Muscle of arm (tissue), 14 donors: ENCODE measurements at places on chromosomes 1 and 21.

DNA sequence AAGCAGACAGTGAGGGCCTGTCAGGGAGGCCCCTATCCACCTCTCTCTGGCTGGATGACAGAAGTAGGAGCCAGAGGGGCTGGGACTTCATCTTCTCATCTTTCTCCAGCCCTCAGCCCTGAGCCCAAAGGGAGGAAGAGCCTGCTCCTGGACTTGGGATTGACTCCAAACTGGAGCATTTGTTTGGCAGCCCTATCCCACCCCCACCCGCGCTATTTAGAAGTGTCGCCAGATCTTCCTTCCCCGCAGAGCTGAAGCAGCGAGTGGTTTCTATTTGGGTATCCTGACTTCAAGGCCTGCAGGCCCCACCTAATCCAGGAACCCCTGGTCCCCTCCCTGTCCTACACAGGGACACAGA is 9.6 kb downstream of the NES start:
- peak; percentile 94 for DNase-seq

DNA sequence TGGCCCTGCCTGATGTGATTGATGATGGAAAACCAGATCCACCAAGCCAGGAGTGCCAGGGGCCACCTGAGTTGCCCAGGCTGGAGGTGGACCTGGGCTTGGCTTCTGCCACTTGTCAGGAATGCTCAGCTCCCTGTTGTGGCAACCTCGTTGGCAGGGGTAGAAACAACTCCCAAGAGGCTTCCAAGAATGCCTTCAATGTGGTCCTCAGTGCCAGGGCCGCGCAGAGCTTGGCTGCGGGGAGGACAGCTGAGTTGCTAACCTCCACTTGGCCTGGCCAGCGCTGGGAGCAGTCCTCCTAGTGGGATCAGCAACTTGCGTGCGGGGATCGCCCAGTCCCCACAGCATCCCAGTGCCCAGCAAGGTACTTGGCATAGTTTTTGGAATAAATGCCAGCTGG is 9.0 kb downstream of the MYOM3 start:
- DNase-seq: peak; percentile 31

- DNase-seq: no peak
Observed at GRCh38 chr1:47679301-47679791, 241.5 kb downstream of the FOXD2 start.

DNA sequence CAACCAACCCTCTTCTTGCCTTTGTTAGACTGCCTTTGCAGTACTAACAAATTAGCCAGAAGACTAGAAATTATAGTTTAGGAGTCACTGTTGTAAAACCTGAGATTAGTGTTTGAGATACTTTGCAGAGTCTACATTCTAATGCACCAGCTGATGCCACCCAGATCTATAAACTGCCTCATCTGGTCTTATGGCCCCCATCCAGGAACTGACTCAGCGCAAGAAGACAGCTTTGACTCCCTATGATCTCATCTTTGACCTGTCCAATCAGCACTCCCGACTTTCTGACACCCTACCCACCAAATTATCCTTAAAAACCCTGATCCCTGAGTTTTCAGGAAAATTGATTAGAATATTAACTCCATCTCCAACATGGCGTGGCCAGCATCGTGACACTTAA is 334.6 kb downstream of the RGS7 start:
- DNase-seq: no peak

DNA sequence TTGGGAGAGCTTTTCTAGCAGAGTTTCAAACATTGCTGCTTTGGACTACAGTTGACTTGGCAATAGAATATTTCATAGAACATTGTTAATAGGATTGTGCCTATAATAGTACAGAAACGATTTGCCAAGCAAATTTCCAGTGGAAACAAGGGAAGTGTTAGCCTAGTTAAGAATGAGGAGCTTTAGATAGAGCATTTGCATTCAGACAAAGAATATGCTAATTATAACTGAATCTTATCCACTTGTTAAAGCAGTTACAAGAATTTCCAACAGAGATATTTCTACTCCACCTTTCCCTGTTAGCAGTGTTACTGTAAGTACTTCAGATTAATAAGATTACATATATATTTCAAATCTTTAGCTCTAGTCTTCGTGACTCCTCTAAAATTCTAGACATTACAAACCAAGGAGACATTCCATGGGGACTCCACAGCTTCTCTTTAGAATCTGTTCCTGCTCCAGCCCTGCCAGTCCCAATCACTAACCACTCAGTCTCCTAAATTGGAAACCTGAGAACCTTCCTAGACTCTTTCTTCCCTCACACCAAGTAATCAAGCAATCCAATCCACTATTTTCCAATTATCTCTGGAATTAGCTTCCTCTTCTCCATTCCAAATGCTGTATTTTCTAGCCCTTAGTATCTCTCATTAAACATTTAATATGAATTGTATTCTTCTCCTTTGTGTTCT is 141.8 kb upstream of the PBX1 start:
- DNase-seq: no peak

DNA sequence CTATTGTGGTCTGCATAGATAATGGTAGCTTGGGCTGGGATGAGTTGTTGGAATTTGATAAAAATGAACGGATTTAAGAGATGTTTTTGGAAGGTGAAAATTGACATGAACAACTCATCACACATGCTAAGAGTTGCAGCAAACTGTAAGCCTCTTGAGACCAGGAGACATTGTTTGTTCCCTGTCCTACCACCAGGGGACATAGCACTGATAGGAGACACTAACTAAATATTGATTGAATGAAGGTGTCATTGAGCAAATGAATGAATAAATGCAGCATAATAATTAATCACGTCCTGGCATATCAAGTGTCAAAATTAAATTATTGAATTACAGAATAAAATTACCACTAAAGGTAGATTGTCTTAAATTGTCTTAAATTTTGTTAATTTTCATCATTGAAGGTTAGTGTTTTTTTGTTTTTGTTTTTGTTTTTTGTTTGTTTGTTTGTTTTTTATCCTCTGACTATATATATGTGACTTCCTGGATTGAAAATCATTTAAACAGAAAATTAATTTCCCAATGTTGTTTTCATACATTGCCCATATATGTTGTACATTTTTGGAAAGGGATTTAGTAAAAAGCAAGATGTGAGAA is 285.3 kb upstream of the C1orf105 start:
- DNase-seq: no peak

DNA sequence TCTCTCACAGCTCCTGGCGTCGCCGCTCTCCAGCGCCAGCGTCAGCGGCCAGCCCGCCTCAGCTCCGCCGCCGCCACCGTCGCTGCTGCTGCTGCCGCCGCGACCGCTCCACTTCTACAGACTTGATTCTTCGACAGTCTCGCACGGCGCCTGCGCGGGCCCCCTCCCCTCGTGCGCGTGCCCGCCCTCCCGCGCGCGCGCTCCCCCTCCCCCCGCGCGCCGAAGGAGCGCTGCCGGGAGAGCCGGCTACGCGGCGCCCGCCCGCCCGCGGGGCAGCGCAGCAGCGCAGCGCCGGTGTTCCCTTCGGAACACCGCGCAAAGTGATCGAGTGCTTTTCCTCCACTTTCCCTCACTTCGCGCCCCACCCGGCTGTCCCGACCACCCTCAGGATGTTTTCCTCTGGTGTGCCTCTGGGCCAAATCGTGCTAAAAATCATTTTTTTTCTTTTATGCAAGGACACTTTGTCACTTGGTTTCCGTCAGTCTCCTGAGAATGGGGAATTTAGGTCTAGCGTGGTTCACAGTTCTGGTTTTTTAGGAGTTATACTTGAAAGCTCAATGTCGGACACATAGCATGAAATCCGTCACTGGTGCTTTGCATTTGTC is at the start of gene IRF2BP2:
Gene IRF2BP2 (minus strand): TSS at position 118 of the 605 bp plus-strand sequence. CDS start 684 bp downstream, outside the sequence.
- DNase-seq: peak; percentile 80

DNA sequence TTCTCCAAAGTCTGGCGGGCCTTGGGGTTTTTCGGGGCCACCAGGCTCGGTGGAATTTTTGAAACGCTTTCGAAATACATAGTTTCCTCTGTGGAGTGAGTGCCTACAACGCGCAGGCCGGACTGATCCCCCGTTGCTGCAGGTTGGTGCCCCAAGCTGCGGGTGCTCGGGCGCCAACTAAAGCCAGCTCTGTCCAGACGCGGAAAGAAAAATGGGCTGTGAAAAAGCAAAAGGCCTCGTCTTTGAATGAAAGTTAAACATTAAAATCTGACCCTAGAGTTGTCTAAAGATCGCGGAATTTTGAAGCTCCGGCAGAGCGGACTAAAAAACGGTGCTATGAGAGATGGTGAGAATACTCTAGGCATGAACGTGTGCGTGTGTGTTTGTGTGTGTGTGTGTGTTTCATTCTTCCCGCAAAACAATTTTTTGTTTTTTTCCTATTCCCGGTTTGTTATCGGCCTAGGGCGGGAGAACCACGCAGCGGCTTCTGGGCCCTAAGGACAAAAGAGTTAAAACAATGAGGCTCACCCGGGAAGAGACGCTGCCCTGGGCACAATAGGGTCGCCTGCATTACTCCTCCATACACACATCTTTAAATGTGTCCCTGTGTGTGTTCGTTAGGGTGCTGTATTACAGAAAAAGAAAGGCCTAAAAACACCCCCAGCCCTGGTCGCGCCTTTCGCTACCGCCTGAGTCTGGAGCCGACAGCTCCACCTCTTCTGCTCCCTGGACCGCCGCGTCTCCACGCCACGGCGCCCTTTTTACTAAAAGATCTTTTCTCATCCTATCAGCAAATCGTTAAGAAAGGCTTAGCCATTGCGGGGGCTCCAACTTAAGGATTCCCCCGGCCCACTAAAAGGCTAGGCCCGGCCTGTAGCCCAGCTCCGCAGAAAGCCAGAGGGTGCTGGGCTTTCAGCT is 3.2 kb downstream of the TBX15 start:
- peak; percentile 62 for DNase-seq
